ENCODE measurements at places on chromosomes 12 and 14. TPM values are rescaled to one million over a fixed set of nuclear protein-coding genes. Genes with fewer than 3 reads are reported as not detected.

GRCh38 chr12:31118347-31119191 is 44.9 kb downstream of the DDX11 start:
- no peak for DNase-seq

GRCh38 chr12:1234073-1234472 is 243.1 kb downstream of the ERC1 start:
- DNase-seq = no peak

DNA sequence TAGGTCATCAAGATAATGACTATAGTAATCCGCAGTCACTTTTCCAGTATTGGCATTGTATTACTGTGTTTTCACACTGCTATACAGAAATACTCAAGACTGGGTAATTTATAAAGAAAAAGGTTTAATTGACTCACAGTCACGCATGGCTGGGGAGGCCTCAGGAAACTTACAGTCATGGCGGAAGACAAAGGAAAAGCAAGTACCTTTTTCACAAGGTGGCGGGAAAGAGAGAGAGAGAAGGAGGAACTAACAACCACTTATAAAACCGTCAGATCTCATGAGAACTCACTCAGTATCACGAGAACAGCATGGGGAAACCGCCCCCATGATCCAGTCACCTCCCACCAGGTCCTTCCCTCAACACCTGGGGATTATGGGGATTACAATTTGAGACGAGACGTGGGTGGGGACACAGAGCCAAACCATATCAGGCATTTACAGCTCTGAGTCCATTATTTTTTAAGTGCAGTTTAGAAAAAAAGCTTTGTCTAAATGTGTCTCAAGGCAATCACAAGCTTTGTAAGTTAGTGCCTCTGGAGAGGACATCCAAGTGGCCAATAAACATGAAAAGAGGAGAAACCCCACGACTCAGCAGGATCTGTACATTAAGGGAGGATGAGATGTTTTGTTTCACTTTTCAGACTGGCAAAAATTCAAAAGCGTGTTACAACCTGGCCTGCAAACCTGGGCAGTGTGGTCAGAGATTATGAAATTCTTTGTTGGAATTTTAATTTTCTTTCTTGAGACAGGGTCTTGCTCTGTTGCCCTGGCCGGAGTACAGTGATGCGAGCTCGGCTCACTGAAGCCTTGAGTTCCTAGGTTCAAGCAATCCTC is 82.0 kb downstream of the DNAH10 start:
- no peak for DNase-seq

- DNase-seq = no peak
Measured at GRCh38 chr12:75935539-75936242, 95.9 kb downstream of the PHLDA1 start.

GRCh38 chr14:68580096-68580645 is 212.7 kb downstream of the ZFP36L1 start:
- DNase-seq = no peak

- no peak for DNase-seq
Measured at GRCh38 chr14:37508503-37508902, 86.5 kb downstream of the FOXA1 start.

GRCh38 chr12:113054948-113055486 is 1.5 kb upstream of the DTX1 start:
- no peak for DNase-seq

Gene CACNA1C
- polyA plus RNA-seq = 5.4 TPM

DNA sequence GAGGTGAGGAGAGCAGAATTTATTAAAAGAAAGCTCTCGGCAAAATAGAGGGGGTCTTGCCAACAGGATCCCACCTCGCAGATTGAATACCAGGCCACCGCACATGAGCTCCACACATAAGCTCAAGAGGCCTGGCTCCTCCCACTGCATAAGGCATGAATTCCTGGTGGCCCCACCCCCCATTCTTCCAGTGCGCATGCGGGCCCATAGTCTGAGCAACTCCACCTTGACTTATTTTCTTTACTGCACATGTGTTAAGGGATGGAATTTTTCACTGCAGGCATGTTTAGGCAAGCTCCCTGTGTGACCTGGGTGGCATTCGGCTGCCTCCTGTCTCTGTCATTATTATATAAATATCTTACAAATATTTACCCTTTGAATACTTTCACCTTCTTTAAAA is 412.5 kb downstream of the RMST start:
- no peak for DNase-seq

DNA sequence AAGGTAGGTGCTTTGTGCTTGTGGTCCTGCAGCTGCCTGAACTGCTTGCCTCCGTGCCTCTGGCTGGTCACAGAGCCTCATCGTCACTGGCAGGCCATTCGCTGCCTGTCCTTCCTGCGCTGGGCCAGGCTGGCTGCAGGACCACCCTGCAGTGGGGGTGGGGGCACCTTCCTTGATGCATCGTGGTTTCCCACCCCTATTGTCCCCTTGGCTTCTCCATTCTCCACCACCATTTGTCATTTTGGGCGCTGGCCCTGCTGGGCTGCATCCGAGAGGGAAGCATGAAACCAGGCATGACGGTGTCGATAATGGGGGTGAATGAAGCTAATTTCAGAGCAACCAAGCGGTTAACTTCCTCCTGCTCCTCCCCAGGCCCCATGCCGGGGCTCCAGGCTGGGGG is 127.7 kb downstream of the NRXN3 start:
- no peak for DNase-seq

DNA sequence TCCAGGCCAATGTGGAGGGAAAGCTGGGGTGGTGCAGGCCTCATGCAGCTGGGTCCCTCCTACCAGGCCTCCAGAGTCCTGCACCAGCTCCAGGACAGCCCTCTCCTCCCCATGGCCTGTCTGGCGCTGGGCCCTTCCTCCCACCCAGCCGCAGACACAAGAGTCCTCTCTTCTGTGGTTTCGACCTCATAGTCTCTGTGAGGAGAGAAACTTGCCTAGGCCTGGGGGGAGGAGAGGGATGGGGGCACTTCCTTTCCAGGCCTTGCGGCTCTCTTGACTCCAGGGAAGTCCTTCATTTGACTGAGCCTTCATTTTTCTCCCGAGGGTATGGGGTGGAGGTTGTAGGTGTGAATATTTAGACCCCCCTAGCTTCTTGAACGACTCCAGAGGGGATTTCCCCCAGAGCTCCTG is 2.3 kb downstream of the MMP14 start:
- no peak for DNase-seq

Gene NXPH4
- polyA plus RNA-seq = 1.7 TPM
